ENCODE measurements at places on chromosomes 2 and 18.

DNA sequence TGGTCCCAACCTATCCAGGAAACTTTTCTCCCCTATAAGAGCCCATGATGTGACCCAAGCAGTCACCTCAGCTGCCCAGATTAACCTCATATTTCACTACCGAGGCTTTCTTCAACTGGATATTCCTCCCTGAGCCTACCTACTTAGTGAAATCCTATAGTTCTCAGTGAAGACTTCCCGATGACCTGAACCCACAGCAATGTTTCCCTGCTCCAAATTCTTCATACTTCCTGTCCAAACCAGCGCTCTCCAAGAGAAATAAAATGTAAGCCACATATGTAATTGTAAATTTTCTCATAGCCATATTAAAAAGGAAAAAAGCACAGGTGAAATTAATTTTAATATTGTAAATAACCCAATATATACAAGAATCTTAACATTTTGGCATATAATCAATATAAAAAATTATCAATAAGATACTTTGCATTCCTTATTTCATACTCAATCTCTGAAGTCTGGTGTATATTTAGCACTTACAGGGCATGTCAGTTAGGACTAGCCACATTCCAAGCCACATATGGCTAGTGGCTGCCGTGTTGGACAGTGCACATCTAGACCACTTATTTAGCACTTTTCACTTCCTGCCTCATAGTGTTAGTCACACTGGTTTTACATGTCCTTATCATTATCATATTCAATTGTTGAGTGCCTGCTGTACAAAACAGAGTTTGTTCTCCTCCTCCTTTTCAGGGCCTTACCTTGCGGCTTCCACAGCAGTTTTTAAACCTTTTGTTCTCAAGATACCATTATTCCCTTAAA, 1.9 kb upstream of the STAT4 start:
- no peak for DNase-seq

GRCh38 chr2:52821631-52822030, 946.0 kb upstream of the CHAC2 start:
- no peak for DNase-seq

GRCh38 chr2:105338020-105338385, 663 bp downstream of the C2orf49 start:
- DNase-seq, result no peak

DNA sequence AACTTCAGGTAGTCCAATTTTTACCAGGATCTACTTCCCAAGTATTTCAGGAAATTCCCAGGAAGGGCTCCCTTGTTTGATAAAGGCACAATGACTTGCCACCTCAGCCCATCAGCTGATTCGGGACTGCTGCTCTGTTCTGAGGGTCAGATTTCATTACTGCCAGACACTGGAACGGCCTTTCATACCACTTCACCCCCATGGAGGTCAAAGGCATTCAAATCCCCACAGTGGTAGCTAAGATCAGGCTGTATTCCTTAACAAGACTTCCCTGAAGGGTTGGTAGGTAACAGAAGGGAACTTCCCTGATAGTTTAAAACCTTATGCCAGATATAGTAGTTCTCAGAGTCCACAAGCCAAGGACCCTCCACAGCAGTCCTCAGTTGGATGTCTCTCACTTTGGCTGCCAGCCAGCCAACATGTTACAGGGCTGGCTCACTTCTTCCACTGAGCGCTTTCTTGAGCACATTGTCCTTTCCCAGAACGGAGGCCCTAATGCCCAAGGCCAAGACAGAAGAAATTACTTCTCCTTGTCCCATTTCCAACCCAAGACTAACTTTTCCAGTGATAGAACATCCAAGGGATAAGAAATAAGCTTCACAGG, 40.0 kb upstream of the GLS start:
- DNase-seq, result no peak

DNA sequence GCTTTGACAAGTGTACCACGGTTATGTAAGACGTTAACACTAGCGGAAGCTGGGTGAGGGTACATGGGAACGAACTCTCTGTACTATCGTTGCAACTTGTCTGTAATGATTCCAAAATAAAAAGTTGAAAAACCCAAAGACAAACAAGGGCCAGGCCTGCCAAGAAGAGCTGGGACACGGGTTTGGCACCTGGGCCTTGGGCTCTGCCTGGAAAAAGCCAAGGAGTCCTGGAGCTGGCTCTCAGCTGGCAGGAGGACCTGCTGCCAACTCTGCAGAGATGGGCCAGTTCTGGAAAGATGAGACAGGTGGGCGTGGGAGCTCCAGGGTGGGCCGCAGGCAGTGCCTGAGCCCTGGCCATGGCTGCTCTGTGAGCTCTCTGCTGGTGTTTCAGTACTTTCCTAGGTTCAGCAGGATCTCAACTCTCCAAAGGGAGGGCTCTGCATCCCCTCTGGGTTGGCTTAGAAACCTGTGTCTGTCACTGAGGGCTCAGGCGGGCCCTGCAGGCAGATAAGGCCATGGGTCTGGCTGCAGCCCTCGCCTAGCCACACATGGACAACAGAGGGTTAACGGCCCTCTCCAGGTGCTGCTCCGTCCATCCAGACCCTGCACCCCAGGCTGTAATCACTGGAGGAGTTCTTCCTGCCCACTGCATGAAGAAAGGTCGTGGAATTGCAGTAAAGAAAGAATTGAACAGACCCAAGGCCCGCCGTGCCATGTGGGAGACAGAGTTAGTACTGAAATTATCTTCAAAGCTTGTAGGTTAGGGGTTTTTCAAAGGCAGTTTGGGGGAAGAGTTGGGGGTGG, 89.9 kb downstream of the RHOB start:
- no peak for DNase-seq

Data from activated CD4-positive, alpha-beta T cell treated with anti-CD3 and anti-CD28 coated beads for 24 hours (primary cell).